ENCODE measurements at places on chromosomes 7 and 10.

- no peak for DNase-seq
Observed at GRCh38 chr10:91681361-91682276, 48.7 kb upstream of the PPP1R3C start.

GRCh38 chr7:1532456-1533254 is 2.2 kb downstream of the MAFK start:
- DNase-seq, result peak; percentile 41

- no peak for DNase-seq
Observed at GRCh38 chr7:93409324-93409723, 165.2 kb downstream of the CALCR start.

GRCh38 chr7:15863951-15864625 is 177.6 kb upstream of the MEOX2 start:
- DNase-seq, result no peak

GRCh38 chr10:90587081-90587491 is 270.8 kb downstream of the HTR7 start:
- DNase-seq, result no peak

GRCh38 chr7:1274121-1274875 is 41.6 kb downstream of the UNCX start:
- DNase-seq, result no peak

Measured in stimulated activated CD8-positive, alpha-beta memory T cell treated with anti-CD3 and anti-CD28 coated beads, Interleukin-2, amount 100 ng/mL, for 1 hour (primary cell).